Activated CD8-positive, alpha-beta memory T cell treated with anti-CD3 and anti-CD28 coated beads, Interleukin-2, amount 50 U/mL, for 4 hours (primary cell): ENCODE measurements at places on chromosomes 12 and 14.

GRCh38 chr14:51616724-51617409 lies 34.8 kb upstream of the FRMD6 start:
- DNase-seq = no peak

- no peak for DNase-seq
Measured at GRCh38 chr14:54299410-54300363, 97.1 kb upstream of the CDKN3 start.

DNA sequence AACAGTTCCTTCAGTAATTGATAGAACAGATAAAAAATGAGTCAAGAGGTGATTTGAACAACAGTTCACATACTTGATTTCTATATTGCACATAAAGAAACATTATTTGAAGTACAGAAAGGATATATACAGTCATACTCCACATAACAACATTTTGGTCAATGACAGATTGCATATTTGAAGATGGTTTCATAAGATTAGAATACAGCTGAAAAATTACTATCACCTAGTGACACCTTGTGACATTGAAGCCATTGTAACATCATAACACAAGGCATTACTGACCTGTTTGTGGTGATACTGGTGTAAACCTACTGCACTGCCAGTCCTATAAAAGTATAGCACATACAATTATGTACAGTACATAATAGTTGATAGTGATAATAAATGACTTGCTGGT lies 43.1 kb upstream of the ABCC9 start:
- DNase-seq = no peak

DNA sequence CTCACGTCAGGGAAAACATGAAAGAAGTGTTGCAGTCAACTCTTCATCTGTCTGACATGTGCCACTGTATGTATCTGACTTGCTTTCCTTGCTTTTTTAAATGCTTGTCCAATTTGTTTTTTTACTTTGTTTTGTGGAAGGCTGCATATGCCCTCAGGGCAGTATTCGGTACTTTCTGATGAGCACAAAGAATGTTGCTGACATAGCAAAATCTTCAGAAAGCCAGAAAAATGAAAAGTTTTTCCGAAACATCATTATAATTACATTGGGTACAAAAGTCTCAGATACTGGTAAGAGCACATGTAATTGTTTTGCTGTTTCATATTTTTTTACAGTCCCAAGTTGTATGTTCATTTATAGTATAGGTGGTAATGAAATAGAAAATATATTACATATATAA lies 144.3 kb downstream of the NTS start:
- DNase-seq = no peak

- DNase-seq = no peak
Measured at GRCh38 chr14:104394409-104394851, 185.1 kb upstream of the C14orf180 start.

DNA sequence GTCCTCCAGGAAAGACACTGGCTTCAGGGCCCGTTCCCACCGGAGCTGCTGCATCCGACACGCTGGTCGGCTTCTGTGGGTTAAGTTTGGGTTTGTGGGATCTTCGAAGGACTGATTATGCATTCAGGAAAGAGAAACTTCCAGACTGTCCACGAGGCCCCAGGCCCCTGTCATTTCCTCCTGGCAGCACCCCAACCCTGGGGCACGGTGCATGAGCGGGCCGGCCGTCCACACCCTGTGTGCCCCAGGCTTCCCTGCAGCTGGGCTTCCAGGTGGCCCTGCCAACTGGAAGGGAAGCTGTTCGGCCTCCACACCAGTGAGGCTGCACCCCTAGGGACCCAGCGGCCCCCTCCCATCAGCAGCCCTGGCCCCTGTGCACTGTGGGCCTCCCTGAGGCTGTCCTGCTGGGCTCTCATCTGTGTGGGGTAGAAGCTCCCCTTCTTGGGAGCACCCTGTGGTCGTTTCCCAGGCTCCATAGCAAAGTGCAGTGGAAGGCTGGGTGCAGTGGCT lies 9.3 kb upstream of the FBRSL1 start:
- no peak for DNase-seq

DNA sequence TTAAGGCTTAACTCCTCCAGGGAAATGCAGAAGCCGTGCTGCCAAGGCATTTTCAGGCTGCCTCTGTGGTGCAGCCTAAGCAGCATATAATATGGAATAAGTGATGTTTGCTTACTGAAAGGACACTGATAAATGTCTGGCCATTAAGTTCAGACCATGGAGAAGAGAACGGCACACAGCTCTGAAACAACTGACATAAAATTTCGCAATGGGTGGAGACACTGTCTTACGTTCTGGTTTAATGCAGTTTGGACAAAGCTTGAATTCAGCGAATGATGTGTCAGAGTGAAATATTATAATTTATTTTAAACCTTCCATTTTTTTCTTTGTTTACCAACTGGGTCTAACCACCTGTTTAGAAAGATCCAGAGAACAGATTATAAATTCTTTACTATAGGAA lies 27.2 kb upstream of the NRXN3 start:
- DNase-seq = no peak

DNA sequence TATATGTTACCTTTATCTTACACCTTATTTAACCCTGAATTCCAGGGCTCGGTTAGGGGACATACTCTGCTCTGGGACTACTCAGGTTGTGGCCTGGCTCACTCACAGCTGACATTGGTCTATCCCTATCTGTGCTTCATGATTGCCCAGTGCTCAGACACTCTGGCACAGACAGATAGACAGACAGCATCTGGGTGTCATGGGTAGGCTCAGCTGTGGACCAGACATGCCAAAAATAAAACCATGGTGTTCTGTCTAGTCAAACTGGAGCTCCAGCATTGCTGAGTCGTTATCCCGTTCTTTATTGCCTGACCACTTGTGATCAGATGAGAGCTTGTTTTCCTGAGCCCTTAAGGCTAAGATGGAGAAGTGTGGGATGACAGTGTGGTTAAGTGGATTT lies 29.0 kb downstream of the FBXW8 start:
- no peak for DNase-seq

DNA sequence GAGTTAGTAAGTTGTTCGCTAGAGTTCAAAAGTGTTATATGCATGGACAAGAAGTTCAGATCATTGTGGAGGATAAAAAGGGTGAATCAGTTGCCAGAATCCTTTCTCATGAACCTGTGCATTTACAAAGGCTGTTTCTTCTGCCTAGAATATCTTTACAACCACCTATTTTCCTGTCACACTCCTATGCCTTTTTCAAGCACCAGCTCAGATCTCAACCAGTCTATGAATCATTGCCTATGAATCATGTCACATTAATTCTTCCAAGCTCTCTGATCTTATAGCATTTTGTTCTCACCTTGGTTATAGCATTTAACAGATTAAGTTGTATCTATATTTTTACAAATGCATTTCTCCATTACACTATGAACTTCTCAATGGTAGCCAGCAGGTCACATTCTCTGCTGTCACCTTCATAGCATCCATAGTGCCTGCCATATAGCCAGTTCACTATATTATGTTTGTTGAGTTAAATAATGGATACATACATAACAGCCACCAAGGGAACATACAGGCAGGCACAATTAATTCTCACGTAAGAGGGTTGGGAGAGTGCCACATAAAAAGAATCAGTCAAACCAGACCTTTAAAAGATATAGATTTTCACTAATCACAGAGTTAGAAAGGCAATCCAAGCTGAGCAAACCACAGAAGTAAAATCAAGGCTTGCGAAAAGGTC lies 573.0 kb downstream of the FOXG1 start:
- no peak for DNase-seq

- no peak for DNase-seq
Measured at GRCh38 chr14:29999013-29999539, 71.4 kb upstream of the PRKD1 start.

- DNase-seq = no peak
Measured at GRCh38 chr14:66490143-66491111, 4.3 kb downstream of the CCDC196 start.

DNA sequence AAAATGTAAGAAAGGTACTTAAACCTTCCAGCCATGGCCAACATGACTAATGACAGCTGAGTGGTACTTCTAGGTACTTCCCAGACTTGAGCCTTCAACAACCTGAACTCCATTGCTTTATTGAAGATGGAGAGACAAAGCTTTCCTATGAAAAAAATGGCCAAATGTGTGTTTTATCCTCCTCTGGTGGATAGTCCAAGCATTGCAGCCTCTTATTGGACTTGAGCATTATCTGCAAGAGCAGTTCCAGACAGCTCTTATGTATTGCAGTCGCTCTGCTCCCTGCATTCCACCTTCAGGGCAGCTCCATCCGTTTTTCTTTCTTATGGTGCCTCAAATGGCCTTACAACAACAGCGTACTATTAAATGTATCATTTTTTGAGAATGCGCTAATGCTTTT lies 588.2 kb downstream of the NRXN3 start:
- DNase-seq = no peak

- no peak for DNase-seq
Measured at GRCh38 chr14:59213368-59214315, 25.2 kb downstream of the DAAM1 start.

- DNase-seq = no peak
Measured at GRCh38 chr12:47740606-47741339, 15.5 kb upstream of the ENDOU start.

DNA sequence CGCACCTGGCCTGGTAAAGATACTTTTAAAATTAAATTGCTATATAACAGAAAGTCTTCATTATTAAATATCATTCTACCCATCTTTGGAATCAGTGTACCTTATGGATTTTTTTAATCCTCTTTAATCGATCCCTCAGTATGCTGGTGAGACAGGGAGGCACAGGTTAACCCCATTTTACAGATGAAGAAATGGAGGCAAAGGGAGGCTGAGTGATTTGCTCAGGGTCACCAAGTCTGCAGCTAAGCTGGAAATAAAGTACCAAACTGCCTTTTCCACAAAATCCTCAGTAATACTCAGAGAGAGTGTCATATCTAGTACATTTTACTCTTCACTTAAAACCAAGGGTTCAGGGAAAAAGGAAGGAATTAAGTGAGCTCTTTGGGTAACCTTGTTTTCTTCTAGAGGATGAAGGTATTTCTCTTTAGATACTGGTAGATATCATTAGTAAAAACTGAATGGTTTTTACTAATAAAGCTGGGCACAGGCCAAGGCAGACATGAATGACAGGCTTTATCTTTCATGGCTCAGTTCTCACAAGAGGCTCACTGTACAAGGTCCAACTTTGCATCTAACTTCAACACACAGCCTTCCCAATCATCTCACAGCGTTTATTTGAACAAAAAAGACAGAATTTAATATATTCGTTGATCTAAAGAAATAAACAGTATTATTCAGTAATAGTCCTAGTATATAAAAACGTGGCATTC lies 35.3 kb upstream of the TTC7B start:
- no peak for DNase-seq

- no peak for DNase-seq
Measured at GRCh38 chr12:92444763-92445162, 258.0 kb upstream of the PLEKHG7 start.

DNA sequence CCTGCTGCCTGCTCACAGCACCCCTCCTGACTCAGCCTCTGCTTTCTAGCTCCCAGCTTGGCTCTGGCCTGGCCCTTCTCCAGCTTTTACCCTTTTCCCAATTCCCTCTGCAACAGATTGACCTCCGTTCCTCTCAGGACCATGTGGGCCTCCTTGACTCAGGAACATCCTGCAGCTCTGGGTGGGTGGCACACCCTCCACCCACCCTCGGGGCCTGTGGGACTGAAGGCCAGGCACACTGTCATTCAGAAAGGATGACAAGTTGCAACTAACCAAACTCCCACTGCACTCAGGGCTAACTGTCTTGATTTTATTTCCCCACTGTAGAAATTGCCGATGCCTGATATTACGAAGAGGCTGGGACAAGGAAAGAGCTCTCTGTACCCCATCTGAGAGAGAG lies 59.4 kb downstream of the HELB start:
- no peak for DNase-seq

DNA sequence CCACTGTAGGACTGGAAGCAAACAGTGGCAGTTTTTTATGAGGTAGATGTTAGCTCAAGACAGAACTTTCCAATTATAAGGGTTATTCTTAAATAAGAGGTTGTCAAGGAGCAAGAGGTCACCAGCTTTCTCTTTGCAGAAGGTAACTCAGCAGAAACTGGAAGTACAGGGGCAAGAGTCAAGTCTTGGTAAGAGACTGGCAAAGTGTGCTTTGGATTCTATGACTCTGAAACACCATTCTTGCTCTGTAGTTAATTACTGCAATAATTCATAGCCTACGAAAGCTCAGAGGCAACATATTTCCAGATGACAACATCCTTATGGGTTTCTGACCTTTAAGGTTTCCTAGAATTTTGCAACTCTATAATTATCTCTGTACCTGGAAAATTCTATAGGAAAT lies 51.3 kb downstream of the RMST start:
- no peak for DNase-seq

GRCh38 chr12:66119870-66120241 lies 10.7 kb downstream of the LLPH start:
- DNase-seq = no peak

GRCh38 chr12:10223208-10223607 lies 10.5 kb downstream of the GABARAPL1 start:
- DNase-seq = no peak

- no peak for DNase-seq
Measured at GRCh38 chr14:99129998-99130397, 142.0 kb downstream of the BCL11B start.

- no peak for DNase-seq
Measured at GRCh38 chr12:130537655-130538054, 178.4 kb downstream of the RIMBP2 start.

DNA sequence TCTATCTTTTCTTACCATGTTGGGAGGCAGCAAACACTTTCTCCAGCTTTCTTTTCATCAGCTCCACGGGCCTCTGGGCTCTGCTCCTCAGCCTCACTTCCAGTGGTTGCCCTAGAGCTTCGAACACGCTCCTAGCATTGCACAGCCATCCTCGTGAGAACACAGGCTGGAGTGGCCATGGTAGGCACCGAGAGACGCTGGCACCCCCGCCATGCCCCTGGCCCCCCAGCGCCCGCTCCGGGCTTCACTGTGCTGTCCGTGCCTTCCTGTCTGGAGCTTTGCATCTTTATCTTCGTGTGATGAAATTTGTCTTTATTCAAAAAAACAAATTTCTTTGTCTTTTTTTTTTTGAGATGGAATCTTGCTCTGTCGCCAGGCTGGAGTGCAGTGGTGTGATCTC lies 352.2 kb downstream of the TMEM121 start:
- DNase-seq = peak; percentile 5

DNA sequence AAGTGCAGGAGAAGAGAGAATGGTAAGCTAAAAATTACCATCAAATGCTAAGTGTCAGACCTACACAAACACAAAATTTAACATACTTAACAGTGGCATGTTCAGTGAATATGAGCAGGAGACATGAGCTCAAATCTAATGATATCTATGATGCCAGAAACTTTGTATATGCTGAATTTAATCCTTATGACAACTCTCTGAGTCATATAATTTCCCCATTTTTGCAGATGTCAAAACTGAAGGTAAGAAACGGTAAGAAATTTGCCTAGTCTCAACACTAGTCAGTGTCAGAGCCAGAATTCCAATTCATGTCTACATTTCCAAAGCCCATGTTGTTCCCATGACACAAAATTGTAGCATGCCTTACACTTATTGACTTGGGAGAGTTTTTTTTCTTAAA lies 375.8 kb downstream of the APAF1 start:
- DNase-seq = no peak

DNA sequence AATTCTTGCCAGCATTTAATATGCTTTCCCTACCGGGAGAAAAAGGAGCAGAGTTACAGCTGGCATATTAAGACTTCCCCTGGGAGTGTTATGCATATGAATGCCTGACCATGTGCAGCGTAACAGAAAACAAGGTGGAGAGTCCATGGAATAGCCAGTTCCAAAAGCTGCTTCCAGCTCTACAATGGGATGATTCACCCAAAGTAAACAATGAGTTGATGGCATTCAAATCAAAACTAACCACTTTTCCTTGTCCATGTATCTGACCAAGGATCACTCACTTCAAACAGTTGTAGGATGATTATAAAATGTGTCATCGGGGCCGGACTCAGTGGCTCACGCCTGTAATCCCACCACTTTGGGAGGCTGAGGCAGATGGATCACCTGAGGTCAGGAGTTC lies 48.1 kb upstream of the BICDL1 start:
- DNase-seq = no peak
